ENCODE measurements at places on chromosomes 16 and 17.

- no peak for DNase-seq
Observed at GRCh38 chr17:83073389-83074063, 5.9 kb upstream of the METRNL start.

- DNase-seq: no peak
Observed at GRCh38 chr16:53982631-53983042, 278.7 kb downstream of the FTO start.

DNA sequence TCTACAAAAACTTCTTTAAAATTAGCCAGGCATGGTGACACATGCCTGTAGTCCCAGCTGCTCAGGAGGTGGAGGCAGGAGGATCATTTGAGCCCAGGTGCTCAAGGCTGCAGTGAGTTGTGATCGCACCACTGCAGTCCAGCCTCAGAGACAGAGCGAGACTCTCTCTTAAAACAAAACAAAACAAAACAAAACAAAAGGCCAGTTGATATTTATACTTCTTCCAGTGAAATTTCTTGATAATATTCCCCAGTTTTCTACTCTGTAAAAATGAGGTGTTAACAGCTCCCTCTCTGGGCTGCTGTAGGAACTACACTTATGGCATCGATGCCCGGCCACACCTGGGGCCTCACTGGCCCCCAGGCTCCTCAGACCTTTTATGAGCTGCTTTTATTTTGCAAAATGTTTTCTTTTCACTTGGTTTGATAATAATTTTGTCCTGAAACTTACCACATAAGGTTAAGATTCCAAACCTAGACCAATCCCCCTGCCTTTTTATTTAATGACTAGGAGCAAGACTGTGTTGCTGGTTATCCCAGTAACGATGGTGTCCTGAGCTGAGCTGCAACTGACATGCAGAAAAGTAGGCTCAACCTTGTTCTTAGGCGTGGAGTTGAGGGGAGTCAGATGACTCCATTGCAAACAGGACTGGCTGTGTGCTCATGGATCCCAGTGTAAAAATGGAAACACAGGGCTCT, 17.6 kb downstream of the MAPK8IP3 start:
- peak; percentile 51 for DNase-seq

GRCh38 chr17:10741416-10742135, 11.8 kb upstream of the TMEM220 start:
- no peak for DNase-seq

DNA sequence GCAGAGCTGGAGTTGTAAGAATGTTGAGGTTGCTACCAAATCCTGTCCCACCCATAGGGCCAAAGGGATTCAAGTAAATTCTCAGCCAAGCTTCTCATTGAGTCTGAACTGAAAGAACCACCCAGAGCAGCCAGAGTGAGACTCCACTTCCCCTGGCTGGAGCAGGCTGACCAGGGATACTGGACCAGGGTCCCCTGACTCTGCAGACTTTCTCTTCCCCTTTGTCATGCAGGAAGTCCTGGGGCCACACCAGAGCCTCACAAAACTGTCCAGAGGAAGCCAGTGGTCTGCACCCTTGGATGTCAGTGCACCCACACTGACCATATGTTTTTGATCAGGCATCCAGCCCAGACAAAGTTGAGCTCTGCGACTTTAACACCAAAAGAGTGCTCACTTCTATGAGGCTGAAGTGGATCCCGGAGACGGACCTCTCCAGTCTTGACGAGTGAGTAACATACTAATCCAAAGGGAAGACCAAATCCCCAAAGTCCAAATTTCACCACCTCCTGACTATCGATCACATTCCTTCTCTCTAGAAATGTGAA, 4.1 kb downstream of the NXN start:
- DNase-seq: no peak

DNA sequence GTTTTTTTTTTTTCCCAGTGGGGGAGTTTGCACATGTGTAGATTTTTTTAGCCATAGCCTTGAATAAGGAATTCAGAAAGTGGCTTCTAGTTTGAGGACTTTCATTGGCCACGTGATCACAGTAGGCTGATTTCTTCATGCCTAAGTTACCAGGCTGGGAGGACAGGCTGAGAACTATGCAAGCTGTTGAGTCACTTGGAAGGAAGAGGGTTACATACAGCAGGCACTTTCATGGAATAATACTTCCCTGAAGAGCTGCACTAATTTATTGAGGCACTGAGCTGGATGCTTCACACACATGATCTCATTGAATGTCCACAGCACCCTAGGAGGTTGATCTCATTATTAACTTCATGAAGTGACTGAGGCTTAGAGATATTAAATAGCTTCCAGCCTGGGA, 22.8 kb downstream of the PRKCB start:
- no peak for DNase-seq

DNA sequence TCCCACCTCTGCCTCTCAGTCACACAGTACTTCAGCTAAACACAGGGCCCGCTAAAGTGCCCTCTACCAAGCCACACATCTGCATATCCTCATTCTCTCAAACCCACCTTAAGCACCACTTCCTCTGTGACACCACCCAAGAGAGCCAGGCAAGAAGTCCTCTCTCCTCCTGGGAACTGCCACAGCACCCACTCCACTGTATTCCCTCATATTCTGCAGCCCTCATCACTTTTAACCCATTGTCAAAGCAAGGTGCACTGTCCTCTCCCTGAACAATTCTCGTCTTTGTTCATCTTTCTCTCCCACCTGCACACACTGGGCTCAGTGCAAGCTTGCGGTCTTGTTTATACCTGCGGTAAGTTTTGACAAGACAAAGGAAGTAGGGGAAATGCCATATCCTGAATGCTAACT, 13.6 kb downstream of the CHD9 start:
- peak; percentile 14 for DNase-seq

DNA sequence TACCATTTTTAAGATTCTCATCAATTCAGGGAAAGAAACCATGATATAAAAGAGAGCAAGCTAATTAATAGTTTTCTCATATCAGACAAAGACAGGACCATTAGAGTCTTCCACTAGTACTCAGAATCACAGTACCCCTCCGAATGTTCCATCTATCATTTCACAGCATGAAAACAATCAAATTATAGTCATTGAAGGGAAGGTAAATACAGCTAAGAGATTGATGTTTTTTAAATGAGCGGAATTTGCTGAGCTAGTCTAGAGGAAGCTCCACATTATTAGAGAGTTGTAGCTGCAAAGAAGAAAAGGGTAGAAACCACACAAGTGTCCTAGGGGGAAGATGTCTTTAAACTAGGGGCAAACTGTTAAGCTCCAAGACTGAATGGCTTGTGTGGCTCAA, 808.9 kb downstream of the CDH11 start:
- no peak for DNase-seq

GRCh38 chr16:49799172-49799571, 56.7 kb downstream of the ZNF423 start:
- no peak for DNase-seq

DNA sequence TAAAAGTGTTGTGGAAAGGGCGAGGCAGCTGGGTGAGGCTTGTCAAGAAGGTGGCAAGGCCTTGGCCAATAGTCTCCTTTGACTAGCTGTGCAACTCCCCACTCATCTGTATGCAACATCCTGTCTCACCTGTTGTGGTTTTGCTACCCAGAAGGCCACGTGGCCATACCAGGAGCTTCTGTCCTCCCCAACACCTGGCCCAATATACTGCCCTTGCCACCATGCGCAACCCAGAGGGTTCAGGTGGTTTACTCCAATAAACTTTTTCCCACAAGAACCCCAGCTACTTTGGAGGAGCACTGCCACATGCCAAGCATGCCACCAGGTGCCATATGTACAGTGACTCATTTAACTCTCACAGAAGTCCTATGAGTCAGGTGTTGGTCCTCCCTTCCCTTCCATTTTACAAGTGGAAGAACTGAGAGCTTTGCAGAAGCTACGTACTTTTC, 10.2 kb downstream of the MYO19 start:
- DNase-seq: no peak

- DNase-seq: no peak
Observed at GRCh38 chr16:49652456-49653172, 203.3 kb downstream of the ZNF423 start.

DNA sequence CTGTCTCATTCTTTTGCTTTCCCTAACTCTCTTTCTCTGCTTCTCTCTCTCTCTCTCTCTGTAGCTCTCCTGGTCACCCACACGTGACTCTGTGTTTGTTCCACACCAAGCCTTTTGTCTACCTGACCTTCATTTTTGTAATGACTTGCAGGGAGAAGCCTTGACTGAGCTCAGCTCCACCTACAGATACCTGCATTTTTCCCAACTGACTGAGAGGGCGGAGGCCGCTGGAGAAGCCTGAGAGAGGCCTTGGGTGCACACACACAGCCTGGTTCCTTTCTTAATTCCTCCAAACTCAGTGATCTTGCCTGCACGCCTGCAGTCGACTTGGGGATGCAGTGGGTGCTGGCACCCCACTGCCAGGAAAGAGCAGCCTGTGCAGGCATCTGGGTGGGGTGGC, 68.8 kb downstream of the LYRM1 start:
- DNase-seq: no peak

DNA sequence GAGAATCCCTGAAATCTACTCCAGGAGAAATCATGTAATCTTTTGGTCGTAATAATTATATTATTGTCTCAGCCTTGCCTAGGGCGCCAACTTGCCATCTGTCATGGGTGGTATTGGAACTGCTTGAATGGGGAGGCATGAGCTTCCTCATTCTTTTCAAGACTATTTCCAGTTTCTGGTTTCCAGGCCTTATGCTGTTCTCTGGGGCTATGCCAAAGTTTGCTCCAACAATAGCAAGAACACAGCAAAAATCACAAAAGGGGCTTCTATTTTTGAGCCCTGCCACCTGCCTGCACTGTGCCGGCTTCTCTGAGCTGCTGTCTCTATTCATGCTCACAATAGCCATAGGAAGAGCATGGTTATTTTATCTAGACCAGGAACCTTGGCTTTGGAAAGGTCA, 111.7 kb downstream of the SPECC1 start:
- no peak for DNase-seq

GRCh38 chr16:253833-254232, 19.2 kb downstream of the FAM234A start:
- DNase-seq: peak; percentile 42

DNA sequence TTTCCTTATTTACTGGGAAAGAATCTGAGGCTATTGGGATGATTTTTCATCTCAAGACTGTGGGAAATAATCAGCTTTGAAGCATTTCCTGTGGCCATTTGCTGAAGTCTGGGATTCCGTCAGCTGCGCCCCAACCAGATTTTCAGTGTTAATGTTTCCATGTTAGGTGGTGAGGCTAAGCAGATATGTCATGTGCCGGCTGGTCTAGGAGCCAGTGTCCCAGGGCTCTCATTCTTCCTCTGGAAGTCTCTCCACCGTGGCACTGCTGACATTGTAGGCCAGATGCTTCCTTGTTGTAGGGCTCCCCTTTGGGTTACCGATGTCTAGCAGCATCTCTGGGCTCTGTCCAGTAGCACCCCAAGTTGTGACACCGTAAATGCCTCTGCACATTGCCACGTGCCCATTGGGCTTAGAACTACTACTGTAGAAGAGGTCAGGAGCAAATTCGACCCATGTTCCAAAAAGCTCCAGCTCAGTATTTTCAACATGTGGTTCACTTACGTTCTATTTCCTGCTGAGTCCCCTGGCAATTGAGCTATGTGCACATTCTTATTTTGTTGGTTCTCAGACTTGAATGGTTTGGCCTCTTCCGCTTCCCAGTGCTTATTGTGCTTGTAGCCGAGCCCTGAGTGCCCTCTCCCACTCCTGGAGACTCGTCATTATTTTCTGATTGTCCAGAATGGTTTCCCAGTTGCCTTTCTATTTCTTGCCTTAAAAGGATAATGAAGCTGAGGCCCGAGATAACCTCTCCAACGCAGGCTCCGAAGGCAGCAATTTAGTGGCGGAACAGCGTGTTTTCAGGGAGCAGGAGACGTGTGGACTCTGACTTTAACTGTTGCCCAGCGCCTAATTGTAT, 82.2 kb downstream of the SPECC1 start:
- DNase-seq: no peak

DNA sequence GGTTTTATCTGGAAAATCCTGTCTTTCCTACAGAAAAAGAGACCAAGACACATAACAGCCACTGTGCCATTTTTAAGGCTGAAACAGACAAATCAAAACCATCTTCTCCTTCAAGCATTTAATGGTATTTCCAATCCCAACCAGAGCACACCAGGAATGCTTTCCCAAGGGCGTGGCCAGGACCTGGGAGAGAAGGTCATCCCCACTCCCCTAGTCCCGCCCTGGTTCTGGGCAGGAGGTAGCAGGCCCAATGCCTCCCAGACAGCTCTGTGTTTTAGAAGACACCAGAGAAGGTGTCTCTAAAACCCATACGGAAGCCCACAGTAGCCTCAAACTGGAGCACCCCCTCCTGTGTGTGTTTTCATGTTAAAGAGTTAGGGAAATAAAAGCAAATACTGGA, 214.4 kb downstream of the ZFHX3 start:
- no peak for DNase-seq

GRCh38 chr17:50088952-50089825, 6.0 kb upstream of the PDK2 start:
- no peak for DNase-seq

GRCh38 chr16:51391798-51392511, 240.9 kb upstream of the SALL1 start:
- no peak for DNase-seq

DNA sequence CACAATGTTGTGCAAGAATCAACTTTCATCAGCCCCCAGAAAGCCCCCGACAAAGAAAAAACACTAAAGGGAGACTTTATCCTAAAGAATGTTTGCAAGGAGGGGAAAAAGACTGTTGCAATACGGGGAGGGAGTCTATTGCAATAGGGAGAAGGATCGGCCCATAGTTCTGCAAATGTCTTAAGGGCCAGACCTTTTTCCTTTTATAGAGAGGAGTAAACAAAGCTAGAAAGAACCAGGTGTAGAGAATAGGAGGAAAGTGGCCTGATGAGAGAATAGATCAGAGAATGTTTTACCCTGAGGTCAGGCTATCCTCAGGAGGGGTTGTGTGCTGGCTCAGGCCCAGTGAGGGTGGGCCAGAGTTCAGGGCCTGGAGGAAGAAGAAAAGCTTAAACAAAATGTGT, 8.7 kb upstream of the CAVIN1 start:
- no peak for DNase-seq

- peak; percentile 54 for DNase-seq
Observed at GRCh38 chr16:2147981-2148671, at the start of gene RAB26. Gene RAB26, plus strand, starts transcription at chr16:2148625. Its CDS starts 159 bp downstream, at chr16:2148784.

GRCh38 chr16:64280317-64280716, 841.5 kb downstream of the CDH11 start:
- no peak for DNase-seq

DNA sequence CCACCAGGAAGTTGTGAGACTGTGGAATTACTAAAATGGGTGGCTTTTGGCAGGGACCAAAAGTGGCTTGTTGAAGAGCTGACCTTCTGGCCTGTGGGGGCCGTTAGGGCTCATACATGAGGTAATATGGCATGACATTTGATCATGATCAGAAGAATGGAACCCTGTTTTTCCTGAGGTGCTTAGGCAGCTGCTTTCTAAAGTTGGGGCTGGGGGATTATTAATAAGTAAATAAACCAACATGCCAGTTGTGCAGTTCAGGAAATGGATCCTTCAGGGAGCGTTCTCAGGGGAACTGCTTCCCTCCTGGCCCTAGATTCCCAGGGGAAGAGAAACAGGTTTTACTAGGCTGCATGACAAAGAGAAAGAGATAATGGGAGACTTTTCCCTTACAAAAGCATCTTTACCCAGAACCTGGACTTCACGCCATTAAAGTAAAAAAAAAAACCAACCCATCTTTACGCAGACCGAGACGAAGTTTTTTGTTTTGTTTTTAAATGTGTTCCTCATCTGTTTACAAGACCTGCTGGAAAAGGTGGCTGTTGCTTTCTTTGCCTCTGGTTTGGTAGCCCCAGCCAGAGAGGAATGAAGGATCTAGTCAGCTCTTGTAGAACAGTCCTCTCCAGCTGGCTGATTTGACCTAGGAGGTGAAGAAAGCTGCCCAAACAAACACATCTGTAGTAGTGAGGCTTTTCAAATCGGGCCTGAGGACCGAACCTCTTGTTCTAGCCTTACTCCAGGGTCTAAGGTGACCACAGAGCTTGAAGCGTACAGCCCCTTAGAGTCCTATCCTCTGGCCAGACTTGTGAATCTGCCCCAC, 22.7 kb downstream of the YPEL2 start:
- no peak for DNase-seq

Measured in activated CD4-positive, alpha-beta T cell treated with anti-CD3 and anti-CD28 coated beads, Interleukin-2, amount 10 ng/mL, durations not matched to agents 7 days and 5 days (primary cell).